ENCODE measurements at places on chromosomes 1 and 21.

GRCh38 chr1:94237291-94238226 is at the start of gene ARHGAP29:
ARHGAP29 (minus strand) TSS chr1:94237584; CDS start chr1:94231611, 5,973 bp downstream.
- DNase-seq = no peak

DNA sequence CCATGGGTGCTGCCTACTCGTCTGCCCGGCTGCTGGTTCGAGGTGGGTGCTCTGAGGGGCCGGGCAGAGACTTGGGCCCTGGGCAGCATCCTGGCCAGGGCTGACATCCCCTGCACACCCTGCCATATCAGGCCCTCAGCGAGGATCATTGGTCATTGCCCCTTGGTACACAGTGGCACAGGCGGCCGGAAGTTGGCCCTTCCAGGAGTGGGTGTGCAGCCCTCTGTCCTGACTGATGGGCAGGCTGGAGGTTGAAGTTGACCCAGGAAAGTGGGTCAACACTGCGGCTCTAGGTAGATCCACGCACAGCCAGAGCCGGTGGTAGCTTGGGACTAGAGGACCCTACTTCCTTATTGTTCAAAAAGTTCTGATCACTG is 72.9 kb downstream of the TRIM11 start:
- no peak for DNase-seq

GRCh38 chr1:64320922-64321614 is 117.6 kb downstream of the UBE2U start:
- no peak for DNase-seq

- DNase-seq = no peak
These were observed 19.4 kb downstream of the CRYAA start for GRCh38 chr21:43188181-43188580.

DNA sequence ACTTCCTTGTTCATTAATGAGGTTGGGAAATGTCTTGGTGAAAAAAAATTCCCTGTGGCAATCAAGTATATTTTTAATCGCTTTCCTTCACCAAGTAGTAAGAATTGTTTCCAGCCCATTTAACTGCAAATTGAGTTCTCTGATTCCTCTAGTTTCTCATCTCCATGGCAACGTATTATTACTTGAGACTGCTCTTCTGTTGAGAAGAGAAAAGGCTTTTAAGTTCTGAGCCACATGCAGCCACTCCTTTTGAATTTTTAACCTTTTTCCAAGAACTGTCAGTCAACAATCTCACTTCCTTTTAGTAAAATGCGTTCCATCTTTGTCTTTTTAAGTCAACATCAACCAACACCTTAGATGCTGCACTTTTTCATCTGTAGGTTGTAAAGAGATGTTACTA is 75.7 kb upstream of the KIAA1614 start:
- no peak for DNase-seq
